ENCODE measurements at places on chromosomes 2 and 18.

GRCh38 chr2:44358503-44358902 lies 2.8 kb downstream of the PREPL start:
- no peak overlapping the region for H3K27ac ChIP-seq
- peaks cover 4% of the 10 kb centered on the region for H3K36me3 ChIP-seq
- no peak overlapping the region for H3K4me3 ChIP-seq
- DNase-seq, result no peak

DNA sequence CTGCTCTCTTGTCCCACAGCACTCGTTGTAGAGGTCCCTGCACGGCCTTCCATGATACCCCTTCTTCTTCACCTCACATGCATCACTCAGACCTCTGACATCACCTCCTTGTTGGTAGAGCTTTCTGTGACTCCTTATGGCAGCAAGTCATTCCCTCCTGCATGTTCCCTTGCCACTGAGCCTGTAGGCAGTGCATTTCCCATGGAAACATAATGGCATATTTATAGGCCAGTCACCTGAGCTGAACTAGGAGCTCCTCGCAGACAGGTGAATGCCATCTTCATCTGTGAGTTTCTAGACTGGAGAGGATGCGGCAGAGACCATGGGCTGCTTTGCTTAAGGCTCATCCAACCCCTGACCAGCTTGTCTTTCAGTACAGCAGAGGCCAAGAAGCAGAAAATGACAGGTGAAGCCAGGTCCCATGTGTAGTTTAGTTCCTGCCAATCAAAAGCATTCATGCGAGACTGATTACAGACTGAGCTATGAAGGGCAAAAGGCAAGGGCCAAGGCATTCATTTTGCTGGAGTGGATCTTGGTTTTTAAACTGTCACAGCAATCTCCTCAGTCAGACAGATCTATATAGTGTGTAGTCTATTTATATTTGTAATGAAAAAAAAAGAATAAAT lies 59.4 kb upstream of the NEDD4L start:
- peaks cover 27% of the 10 kb centered on the region for H3K4me1 ChIP-seq
- DNase-seq, result no peak
- H3K27ac ChIP-seq, result no peak overlapping the region
- H3K4me3 ChIP-seq, result no peak overlapping the region
- H3K36me3 ChIP-seq, result no peaks in the 10 kb centered on the region

DNA sequence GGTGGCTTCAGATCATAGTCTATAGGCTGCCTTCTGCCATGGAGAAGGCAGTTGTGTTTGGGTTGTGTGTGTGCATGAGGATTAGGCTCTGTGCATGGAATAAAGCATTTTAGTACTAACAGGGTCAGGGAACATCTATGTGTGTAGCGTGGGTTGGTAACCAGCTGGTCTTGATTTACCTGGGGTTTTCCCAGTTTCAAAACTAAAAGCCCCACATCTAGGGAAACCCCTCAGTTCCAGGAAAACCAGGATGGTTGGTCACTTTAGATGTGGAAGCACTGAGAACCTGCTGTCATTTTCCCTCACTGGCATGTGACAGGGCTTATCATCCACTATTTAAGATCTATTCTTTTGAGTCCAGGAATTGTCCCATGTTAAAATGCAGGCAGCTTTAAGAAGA lies 116.3 kb downstream of the POLE4 start:
- peaks cover 2% of the 10 kb centered on the region for H3K27me3 ChIP-seq
- no peak overlapping the region for H3K4me3 ChIP-seq

DNA sequence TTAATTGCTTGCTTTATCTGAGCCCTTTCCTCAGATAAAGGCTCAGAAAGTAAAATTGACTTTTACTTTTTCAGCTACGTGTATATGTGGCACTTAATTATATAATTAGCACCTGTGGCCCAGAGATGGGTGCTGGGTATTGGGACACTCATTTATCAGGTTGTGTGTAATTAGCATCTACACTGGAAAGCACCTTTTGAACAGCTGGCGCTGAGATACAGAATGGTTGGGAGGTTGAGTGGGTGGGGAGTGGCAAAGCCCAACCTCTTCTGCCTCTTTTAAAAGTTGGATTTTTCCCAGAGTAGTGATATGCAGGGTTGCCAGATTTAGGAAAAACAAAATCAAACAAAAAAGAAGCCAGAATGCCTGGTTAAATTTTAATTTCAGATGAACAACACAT lies 23.9 kb downstream of the SPTBN1 start:
- H3K36me3 ChIP-seq, result peaks cover 9% of the 10 kb centered on the region
- H3K27ac ChIP-seq, result no peak overlapping the region
- H3K4me1 ChIP-seq, result peaks cover 11% of the 10 kb centered on the region
- no peak for DNase-seq
- no peak overlapping the region for H3K4me3 ChIP-seq

DNA sequence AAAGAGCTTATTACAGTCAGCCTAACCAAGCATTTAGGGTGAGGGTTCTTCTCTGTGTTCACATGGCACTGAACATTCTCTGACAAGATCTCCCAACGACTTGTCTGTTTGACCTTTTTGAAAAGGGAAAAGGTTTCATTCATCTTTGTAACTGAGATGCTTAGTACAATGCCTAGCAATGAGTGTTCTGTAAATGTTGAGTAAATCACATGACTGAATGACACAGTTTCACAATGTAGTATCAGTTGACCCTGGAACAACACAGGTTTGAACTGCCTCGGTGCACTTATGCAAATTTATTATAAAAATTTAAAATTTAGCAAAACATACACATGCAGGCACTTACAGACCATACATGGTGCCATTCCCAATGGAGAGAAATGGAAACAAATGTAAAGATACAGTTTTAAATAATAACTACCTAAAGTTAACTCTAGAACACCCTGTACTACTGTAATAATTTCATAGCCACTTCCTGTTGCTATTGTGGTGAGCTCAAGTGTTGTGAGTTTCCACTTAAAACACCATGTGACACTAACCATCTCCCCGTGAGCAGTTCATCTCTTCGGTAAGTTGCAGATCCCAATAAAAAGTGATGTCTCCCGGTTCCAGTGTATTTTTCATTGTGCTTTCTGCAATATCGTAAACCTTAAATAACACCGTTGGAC lies 34.1 kb upstream of the VWC2L start:
- H3K4me1 ChIP-seq, result peaks cover 4% of the 10 kb centered on the region
- no peak overlapping the region for H3K27ac ChIP-seq
- no peak overlapping the region for H3K4me3 ChIP-seq
- no peaks in the 10 kb centered on the region for H3K36me3 ChIP-seq

- H3K4me1 ChIP-seq, result no peaks in the 10 kb centered on the region
- H3K4me3 ChIP-seq, result no peak overlapping the region
- H3K36me3 ChIP-seq, result no peaks in the 10 kb centered on the region
- DNase-seq, result no peak
- peaks cover 11% of the 10 kb centered on the region for H3K27me3 ChIP-seq
Observed at GRCh38 chr2:232348936-232349335, 29.6 kb upstream of the ALPP start.

- peaks cover 37% of the 10 kb centered on the region for H3K36me3 ChIP-seq
- H3K4me3 ChIP-seq, result no peak overlapping the region
- no peak for DNase-seq
- peak overlapping the region; percentile 10 for H3K27ac ChIP-seq
Observed at GRCh38 chr18:58902961-58903360, 38.3 kb downstream of the ZNF532 start.

- peaks cover 20% of the 10 kb centered on the region for H3K4me1 ChIP-seq
- H3K27ac ChIP-seq, result peak overlapping the region; percentile 63
- no peak for DNase-seq
- no peak overlapping the region for H3K4me3 ChIP-seq
Observed at GRCh38 chr2:26067980-26068507, 34.2 kb downstream of the RAB10 start.
